ENCODE measurements at places on chromosomes 5 and 9.

DNA sequence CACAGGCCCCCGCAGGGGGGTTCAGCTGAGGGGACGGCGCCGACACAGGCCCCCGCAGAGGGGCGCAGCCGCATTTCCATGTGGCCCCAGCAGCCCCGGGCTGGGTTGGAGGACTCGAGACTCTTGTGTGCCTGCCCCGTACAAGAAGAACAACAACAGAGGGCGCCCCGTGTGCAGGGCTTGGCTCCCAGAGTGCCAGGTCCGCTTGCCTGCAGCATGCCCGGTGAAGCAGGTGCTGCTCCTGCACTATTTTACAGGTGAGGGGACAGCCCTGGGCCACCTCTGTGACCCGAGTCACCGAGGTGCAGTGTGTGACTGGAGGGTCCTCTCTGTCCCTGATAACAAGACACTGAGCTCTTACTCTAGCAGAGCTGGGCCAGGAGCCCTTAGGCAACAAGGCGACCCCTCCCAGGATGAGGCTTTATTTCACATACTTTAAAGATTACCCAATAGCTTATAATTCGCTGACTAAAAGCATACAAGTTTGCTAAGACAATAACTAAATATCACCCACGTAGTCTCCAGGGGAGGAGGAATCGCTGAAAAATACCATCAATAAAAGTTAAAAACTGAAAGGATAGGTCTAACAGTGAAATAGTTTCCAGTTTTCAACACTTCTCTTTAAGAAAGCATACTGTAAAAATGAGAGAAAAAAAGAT lies 41.7 kb upstream of the SLC9A3 start:
- DNase-seq = peak; percentile 58

- DNase-seq = no peak
Measured at GRCh38 chr5:73450672-73451223, 2.2 kb upstream of the FOXD1 start.

DNA sequence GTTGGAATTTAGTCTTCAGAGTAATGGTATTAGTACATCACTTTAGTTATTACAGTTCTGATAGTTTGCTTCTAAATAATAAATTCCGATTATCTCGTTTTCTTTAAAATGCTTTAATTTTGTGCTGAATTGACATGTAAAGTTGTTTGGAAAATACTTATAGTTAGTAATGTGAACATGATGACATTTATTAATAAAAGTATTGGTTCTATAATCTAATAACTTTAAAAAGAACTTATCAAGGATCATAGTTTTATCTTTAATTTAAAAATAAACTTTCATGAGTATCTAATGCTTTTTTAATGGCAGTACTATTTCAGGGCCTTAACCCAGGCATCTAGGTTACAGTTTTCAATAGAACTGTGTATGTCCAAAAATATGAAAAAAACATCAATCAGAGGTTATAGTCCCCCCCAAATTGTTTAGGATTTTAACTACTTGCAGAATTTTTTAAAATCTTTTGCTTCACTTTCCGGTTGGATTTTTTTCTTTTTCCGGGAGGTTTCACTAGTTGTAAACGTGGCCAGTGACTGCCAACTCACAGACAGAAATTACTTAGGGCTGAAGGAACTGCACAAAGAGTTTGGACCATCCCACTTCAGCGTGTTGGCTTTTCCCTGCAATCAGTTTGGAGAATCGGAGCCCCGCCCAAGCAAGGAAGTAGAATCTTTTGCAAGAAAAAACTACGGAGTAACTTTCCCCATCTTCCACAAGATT lies 680 bp downstream of the GPX8 start:
- DNase-seq = peak; percentile 85

GRCh38 chr5:133469846-133470245 lies 142.5 kb downstream of the FSTL4 start:
- DNase-seq = no peak

DNA sequence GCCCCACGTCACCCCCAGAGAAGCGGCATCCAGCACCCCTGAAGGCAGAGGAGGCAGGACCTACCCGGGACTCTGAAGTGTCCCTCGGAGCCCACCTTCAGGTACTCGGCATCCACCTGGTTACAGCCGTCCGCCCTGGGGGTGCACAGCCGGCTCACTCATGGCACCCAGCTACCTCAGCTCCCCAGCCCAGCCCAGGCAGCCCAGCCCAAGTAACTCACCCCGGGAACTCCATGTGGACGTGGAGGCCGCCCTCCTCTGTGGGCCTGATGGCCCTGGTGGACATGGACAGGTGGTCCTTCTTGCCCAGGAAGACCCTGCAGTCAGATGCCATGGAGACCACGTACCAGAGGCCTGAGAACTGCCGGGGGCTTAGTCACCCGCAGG lies 676 bp downstream of the LCN15 start:
- no peak for DNase-seq

DNA sequence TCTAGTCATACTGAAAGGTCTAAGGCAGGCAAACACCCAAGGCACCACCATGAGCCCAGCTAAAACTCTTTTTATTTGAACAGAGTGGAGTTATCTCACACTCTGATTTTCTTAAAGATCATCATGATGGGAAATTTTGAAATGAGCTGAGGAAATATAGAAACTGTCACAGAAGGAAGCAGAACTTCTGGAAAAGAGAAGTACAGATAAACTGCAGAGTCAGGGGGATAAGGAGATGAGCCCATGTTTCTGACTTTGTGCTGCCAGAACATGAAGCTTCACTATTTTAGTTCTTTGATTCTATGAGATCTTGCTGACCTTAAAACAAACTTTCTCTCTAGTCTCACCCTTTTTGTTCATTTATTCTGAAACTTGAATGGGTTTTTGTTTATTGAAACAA lies 406.5 kb upstream of the EDIL3 start:
- DNase-seq = no peak

- no peak for DNase-seq
Measured at GRCh38 chr5:120158211-120158610, 305.9 kb upstream of the PRR16 start.

GRCh38 chr9:88433583-88434255 lies 45.5 kb downstream of the SPIN1 start:
- DNase-seq = peak; percentile 22

DNA sequence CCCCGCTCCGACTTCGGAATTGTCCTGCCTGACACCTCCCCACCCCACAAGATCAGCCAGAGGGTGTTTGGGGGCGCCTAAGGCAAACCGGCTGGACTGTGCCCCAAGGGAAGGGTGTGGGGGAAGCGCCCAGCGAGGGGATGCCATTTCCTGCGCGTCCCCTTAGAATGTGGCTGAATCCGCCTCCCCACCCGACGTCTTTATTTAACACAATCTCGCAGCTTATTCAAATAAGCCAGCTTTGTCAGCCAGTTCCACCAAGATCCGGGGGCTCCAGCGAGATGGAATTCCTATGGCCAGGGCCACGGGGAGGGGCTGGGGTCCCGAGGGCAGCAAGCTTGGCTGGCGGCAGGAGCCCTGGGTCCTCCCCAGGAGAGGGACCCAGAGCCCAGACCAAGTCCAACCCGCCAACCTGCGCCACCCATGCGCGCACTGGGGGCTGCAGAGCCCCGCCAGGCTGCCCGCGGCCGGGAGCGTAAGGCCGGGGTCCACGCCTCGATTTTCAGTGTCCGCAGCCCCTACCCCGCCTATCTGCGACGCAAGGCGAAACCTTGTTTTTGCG lies 7.4 kb downstream of the IRX4 start:
- no peak for DNase-seq

DNA sequence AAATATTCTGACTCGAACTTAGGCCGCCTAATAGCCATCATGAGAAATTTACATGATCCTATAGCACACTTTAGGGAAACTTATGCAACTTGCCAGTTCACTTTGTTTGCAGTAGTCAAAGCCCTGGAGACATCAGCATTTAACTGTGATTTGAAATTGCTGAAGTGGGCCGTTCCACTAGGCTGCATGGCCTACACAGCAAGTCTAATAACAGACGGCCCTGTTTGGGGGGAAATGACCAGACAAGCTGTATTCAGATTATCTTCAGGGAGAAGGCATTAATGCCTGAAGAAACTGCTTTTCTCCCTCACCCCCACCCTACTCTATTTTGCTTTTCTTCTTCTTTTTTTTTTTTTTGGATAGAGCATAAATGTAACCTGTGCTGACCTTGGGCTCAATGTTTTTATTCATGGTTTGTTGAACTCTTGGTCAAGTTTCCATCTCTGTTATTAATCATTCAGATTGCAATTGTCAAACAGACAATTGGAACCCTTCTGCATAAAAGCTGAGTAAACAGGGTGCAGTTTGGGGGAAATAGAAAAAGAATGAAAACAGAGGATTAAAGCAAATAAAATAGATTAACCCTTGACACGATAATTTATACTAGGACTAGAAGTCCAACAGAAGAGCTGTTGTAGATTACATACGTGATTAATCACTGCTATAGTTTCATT lies 1928.2 kb upstream of the WWC1 start:
- no peak for DNase-seq

DNA sequence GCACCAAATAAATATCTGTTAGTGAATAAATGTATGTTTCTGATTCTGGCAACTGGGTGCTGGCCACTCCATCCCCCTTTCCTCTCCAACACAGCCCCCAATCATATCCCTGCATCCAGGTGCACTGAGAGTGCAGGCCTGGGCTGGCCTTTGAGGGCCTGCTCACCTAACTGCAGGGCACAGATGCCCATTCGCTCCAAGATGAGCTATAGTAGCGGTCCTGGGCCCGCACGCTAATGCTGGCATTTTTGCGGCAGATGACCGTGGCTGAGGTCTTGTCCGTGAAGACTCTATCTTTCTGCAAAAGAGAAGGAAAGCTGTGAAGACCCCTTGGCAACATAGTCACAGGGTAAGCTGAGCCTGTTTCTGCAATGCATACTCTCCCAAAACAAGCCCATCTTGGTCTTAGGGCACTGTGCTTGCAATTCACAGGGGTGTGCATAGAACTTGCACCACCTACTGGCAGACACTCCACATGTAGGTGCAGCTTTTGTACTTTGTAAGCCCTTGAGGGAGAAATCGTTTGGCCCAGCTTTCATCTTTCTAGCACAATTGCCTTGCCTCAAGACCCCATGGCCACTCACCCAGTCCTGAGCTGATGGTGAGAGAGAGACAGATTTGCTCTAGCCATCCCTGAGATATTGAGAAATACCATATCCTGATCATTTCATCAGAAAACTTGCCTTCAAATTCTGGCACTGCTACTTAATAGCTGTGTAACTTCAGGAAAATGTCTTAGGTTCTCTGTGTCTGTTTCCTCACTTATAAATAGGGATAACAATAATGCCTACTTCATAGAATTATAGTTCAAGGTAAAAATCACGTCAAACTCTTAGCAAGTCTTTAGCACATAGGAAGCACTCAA lies 13.5 kb downstream of the IL12B start:
- DNase-seq = peak; percentile 69

GRCh38 chr9:69083321-69083720 lies 47.8 kb downstream of the FXN start:
- no peak for DNase-seq

DNA sequence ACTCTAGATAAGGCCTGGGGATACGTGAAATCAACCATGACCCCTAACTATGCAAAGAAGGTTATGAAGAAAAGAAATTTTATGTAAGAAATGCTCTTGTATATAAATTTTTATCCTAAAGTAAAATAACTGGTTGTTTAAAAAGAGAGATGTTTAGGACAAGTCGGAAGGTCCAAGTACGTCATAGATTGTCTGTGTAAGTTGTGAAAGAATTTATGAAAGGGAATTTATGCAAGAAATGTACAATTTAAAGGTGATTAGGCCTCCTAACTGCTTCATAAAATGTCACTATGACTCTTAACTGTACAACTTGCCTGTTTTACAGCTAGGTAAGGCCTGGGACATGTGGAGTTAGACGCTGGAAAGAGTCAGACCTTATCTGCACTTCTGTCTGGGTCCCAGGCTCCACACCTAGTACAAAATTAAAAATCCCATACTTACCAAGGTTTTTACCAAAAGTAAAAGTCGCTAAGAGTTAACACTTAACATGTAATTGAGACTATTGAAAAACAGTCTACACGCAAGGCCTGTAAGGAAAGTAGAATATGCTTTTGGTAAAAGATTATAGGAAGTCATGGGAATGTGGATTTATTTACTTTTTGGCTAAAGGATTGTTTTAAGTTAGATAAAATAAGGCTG lies 77.4 kb downstream of the KIAA0825 start:
- no peak for DNase-seq

GRCh38 chr5:164345173-164345849 lies 839.9 kb downstream of the MAT2B start:
- DNase-seq = peak; percentile 57

- no peak for DNase-seq
Measured at GRCh38 chr5:126438267-126438666, 15.1 kb downstream of the GRAMD2B start.

GRCh38 chr5:33422191-33422590 lies 18.6 kb upstream of the TARS1 start:
- no peak for DNase-seq

DNA sequence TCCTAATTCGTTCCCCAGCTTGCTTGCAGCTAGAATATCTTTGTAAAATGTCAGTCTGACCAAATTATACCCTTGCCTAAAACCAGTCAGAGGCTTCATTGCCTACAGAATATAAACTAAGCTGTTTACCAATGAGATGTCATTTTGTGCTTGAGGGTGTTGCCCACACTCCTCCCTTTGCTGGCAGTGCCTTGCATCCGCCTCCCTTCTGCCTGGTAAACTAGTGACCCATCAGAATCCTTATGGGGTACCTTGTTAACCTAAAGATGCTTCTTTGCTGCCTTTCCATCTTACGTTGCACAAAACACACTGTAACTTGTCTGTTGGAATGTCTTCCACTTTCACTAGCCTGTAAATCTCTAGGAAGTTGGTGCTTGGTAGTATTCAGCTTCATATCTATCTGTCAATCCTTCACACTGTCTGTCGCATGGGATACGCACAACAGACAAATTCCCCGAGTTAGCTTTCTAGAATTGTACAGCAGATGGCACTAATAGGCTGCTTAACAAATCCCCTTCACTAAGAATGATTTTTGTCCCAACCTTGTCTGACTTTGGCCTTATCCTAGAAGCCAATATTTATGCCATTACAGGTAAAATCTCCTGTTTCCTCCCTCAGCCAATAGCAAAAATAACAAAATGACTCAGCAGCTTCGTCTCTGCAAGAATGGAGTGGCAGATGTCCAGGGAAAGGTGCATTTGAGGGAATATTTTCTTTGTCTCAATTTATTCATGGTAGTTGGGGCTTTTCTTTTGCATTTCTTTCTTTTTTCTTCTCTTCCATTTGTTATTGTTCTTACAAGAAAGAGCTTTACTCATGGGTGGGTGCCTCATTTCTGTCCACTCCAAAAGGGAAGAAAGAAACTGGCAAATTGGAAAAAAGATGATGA lies 3.0 kb downstream of the NUDT2 start:
- DNase-seq = peak; percentile 61

- no peak for DNase-seq
Measured at GRCh38 chr9:3730511-3730922, 204.7 kb upstream of the RFX3 start.

GRCh38 chr9:131483319-131484050 lies 19.2 kb upstream of the POMT1 start:
- no peak for DNase-seq

GRCh38 chr5:139385061-139386049 lies 2.3 kb upstream of the SLC23A1 start:
- no peak for DNase-seq

- no peak for DNase-seq
Measured at GRCh38 chr5:144307736-144308135, 137.1 kb downstream of the KCTD16 start.

Data from bronchial epithelial cell (primary cell).